Pancreas (tissue), 10 donors: ENCODE measurements at places on chromosomes 3 and 15.

DNA sequence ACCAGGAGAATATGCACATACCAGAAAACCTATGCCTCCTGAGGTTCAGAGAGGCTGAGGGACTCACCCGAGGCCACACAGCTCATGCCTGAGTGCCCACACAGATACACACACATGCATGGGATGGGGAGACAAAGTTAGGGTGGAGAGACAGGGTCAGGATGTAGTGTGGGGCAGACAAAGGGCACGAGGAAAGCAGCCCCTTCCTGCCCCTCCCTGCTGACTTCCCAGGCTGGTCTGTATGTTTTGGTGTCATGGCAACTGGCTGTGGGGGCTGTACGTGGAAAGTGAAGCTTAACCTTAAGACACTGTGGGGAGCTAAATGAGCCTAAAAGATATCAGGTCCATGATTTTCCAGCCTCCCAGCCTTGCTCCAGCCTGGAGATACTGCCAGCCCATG lies 57.8 kb downstream of the EPHB3 start:
- DNase-seq: no peak

- DNase-seq: no peak
These were observed 97.3 kb upstream of the ROPN1 start for GRCh38 chr3:124089214-124089613.

GRCh38 chr15:74897300-74897701 lies 7.5 kb downstream of the MPI start:
- no peak for DNase-seq

- no peak for DNase-seq
These were observed 810.0 kb upstream of the NR2F2 start for GRCh38 chr15:95520511-95520910.
